EH (cell line): ENCODE measurements at places on chromosomes 3 and 15.
A peak's percentile ranks its signal among the peaks of the same experiment; 100 is the strongest.

- DNase-seq = no peak
Observed at GRCh38 chr15:72698938-72699337, 12.9 kb downstream of the BBS4 start.

DNA sequence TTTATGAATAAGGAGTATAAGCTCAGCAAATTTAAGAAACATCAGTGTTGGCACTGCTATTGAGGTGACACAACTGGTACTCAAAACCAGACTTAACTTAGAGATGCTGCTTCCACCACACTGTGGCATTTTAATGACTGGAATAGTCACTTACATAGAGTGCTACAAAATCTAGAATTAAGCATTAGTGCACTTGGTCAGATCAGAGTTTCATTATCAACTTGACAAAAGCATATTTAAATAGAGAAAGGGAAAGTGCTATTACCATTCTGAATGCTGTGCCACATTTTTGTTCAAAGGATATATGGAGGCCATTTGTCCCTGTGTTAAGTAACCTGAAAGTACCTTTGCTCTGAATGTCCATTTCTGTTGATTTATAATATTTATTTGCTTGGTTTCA is 800.7 kb upstream of the ALCAM start:
- no peak for DNase-seq

GRCh38 chr3:11477407-11477911 is 166.3 kb downstream of the VGLL4 start:
- DNase-seq = peak; percentile 94

DNA sequence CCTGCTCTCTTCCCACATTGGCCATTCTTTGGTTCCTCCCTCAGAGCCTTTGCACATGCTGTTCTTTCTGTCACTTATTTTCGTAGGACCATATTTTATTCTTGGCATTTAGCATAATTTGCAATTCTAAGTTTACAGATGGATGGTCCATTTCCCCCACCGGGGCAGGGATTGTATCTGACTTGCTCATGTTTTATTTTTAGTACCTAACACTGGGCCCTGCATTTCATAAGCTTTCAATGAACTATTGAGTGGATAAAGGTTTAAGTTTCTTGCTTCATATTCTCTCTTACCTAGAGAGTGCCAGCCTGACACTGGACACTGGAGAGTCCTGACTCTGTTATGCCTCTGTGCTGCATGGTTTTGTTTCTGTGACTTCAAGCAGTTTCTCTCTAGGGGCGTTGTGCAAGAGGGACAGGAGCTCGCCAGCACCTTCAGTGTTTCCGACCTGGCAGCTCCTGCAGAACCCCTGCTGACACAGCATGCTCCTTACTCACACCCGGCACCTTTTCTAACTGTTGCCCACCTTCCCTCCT is 87.4 kb downstream of the FLNB start:
- DNase-seq = peak; percentile 10

GRCh38 chr3:2927259-2927658 is 182.9 kb downstream of the IL5RA start:
- DNase-seq = no peak

DNA sequence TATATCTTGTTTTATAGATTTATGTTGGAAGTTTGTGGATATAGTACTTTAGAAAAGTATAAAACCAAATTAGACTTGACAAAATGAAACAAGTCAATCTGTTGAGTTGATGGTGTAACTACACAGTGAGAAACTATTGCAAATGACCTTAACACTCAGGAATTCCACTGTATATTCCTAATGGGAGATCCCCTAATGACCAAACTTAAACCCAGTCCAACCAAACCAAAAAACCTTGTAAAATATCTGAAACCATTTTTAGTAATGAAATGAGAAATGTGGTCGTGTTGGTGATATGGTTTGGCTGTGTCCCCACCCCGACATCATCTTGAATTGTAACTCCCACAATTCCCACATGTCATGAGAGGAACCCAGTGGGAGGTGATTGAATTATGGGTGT is 31.9 kb upstream of the ATP13A3 start:
- DNase-seq = peak; percentile 86

GRCh38 chr3:32778389-32778788 is 39.4 kb upstream of the TRIM71 start:
- DNase-seq = no peak

DNA sequence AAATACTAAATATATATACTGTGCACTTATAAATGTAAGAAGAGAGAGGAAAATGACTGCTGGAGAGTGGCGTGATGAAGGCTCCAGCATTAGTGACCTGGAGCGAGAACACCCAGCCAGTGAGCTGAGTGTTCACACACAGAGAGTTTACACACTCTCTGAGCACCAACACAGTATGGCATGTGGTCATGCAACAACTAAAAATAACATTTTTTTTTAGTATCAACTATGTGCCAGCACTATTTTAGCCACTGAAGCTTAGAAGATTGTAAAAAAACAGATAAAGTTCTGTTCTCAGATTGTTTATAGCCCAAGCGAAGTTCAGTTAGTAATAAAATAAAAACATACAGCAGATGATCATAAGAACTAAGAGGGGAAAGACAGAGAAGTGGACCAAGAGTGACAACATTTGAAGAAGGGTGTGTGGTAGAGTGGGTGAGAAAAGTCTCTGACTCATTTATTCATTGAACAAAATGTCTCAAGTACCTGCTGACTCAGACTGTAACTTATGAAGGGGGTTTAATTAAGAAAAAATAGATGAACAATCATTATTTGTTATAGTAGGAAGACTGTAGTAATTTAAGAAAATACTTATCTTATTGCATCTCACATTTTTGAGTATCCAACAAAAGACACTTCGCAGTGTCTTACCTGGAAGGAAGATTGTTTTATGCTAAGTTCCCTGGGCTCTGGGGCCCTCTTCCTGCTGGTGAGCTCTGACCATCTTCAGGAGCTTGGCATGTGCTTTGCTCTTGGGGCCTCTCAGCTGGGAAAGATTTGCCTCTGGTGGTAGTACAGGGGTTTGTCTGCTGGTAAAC is 43.8 kb downstream of the GAP43 start:
- DNase-seq = no peak

GRCh38 chr3:49761661-49762060 is 24.7 kb downstream of the IP6K1 start:
- DNase-seq = no peak

GRCh38 chr3:98746882-98747281 is 16.3 kb upstream of the ST3GAL6 start:
- DNase-seq = no peak
